Stimulated activated CD8-positive, alpha-beta memory T cell treated with anti-CD3 and anti-CD28 coated beads, Interleukin-15, amount 100 ng/mL, for 1 hour (primary cell): ENCODE measurements at places on chromosomes 7 and 10.

- no peak for DNase-seq
Observed at GRCh38 chr7:64747802-64748201, 46.4 kb upstream of the ZNF138 start.

DNA sequence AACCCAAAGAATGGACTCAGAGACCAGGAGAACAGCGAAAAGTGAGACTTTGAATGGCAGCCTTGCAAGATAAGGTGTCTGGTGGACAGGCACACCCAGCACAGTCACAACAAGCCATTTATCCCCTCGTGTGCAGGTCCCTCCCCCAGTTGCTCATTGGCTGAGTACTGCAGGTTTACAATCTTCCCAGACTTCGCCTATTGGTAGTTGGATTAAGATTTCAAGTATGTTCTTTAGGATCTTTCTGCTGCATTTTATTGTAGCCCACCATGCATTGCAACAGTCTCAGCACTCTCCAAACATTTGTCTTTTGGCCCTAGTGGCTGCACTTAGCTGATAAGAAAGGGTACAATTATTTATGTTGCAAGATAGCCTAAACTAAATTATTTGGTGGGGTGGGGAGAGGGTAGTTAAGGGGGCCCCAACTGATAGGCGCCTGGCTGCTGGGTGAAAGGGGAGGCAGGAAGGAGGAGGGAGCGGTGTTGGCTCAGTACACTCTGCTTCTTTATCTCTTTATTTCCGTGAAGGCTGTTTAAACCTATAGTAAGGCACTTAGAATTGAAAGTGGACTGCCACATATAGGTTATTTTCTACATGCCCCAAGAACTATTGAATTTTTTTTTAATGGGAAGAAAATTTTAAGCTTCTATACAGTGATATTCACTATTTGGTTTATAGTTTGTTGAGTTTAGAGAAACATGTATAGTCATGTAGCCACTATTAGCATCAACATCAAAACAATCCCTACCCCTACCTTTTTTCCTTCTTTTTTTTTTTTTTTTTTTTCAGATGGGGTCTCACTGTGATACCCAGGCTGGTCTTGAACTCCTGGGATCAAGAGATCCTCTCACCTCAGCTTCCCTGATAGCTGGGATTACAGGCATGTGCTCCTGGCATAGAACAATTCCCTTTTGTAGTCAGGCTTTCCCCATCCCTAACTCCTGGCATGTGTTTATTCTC, 54.2 kb downstream of the GUSB start:
- no peak for DNase-seq

GRCh38 chr10:71771821-71772617, 1.3 kb downstream of the VSIR start:
- peak; percentile 36 for DNase-seq

DNA sequence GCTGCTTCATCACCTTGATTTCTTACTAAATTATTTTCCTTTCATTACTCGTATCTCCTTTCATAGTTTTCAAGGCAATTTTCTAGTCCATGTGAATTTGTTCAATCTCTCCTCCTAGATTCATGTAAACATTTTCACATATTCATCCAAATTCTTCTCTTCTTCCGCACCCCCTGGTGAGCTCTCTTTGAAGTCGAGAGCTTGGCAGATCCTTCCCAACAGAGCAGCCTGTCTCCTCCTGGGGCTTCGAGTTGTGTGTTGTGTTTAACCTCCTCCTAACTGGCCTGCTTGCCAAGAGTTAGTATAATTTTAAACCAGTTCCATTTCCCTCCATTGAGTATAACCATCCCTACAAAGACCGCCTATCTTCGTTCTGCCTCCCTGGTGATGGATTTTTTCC, 272.4 kb upstream of the CELF2 start:
- no peak for DNase-seq

GRCh38 chr7:122140918-122141317, 3.1 kb downstream of the AASS start:
- DNase-seq: no peak

DNA sequence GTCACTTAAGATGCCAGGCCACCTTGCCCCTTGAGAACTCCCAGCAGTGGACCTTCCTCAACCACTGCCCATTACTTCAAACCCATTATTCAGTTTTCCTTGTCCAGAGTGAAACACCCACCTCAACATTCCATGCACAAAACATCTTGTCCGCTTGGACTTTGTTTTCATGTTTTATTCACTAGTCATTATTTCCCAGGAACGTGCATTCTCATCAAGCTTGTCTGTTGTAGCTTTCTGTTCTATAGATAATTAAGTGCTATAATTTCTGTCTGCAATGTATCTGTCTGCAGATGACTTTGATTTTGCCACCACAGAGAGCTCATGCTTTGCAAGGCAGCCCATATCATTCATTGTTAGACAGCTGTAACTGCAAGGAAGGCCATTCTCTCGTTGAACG, 117.4 kb downstream of the RAB18 start:
- DNase-seq: no peak

GRCh38 chr10:71302451-71302850, 16.6 kb upstream of the SLC29A3 start:
- no peak for DNase-seq

DNA sequence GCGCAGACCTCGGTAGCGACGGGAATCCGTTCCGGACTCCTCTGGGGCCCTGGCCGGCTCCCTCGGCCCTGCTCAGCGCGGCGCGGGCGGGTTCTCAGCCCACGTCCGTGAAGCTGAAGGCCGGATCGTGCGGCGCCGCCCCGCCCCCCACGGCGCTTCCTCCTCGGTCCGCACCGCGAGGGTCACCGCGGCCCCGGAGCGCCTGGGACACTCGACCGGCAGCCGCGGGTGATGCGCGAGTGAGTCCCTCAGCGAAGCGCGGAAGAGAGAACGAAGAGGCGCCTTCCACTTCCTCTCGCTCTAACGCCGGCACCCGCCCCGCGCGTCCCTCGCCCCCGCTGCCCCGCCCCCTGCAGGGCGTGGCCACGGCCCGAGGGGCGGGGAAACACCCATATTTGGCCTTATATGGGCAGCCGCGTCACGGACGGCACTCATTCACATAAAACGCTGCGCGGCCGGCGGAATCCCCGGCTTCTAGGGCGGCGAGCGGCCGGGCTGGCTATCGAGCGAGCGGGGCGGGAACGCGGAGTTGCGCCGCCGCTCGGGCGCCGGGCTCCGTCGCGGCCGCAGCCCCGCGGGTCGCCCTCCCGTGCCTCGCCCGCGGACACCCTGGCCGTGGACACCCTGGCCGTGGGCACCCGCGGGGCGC, at the start of gene DUSP5:
Gene DUSP5, plus strand, starts transcription at position 470 of the 649 bp plus-strand sequence. CDS start 215 bp downstream, outside the sequence.
- peak; percentile 83 for DNase-seq

DNA sequence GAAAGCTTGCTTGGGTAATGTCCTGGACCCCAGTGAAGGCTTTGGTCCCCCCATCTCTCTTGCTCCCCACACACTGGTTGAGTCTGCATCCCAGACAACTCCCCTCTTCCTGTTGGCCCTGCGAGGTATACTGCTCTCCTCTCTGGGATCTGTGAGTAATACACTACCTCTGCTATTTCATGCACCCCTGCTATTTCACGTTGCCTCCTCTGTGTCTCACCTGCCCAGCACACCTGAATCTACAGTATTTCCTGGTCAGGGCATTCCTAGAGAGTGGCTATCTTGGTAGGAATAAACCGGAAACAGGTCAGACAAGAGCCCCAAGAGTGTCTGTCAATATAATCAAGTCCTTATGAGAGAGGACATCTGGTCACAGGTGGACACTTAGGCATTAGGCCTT, 114.3 kb upstream of the ODAD2 start:
- no peak for DNase-seq

- DNase-seq: no peak
Observed at GRCh38 chr7:10939237-10939910, 34.3 kb upstream of the PHF14 start.

GRCh38 chr10:110447886-110448285, 49.8 kb upstream of the DUSP5 start:
- DNase-seq: no peak

- no peak for DNase-seq
Observed at GRCh38 chr7:97468493-97468892, 263.4 kb upstream of the TAC1 start.

DNA sequence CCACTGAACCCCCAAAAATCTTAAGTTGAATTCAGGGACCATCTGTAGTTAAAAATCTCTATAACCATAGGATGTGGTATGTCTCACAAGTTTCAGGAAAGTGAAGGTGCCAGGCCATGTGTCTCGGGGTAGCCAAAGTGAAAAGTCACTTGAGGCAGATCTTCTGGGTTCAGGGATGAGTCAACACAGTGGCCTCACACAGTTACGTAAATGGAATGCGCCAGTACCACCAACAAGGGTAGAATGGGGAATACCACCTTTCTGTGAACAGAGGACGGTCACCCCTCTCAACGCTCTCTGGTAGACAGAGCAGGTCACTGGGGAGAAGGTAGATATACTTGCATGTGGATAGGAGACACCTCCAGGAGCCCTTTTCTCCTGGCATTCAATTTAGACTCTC, 71.4 kb downstream of the ELMO1 start:
- no peak for DNase-seq
